ENCODE measurements at places on chromosomes 6 and 20.
A peak's percentile ranks its signal among the peaks of the same experiment; 100 is the strongest.

GRCh38 chr20:50518270-50518721 lies 8.1 kb downstream of the PTPN1 start:
- no peak for DNase-seq

- DNase-seq: peak; percentile 96
Observed at GRCh38 chr20:20549704-20550103, 162.7 kb downstream of the RALGAPA2 start.

DNA sequence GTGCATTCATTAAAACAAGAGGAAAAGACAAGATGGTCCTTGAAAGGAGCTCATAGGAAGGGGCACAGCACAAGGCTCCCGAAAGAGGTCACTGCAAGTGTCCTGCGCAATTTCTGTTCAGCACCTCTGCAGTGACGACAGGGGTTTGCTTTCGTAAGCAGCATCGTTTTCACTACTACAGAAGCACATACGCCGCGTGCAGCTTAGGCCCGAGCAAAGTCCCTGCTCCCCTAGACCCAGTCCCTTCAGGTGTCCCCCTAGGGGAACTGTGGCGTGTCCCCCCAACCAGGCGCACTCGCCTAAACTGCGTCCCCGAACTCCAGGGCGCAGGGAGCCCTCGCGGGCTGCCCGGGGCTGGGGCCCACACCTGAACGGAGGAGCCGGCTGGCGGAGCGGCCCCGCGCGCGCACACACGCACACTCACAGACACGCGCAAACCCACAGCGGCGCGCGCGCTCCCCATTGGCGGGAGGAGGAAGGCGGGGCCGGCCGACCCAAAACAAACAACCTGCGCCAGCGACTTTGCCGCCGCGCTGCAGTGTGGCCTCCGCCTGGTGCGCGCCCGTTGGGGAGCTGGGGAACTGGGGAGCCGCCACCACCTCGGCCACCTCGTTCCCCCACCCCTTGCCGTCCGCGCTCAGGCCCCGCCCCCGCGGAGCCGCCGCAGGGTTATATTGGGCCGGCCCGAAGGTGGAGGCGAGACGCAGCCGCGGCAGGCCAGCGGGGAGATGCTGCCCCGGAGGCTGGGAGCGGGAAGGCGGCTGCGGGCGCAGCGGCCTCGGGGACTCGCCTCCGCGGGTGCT lies at the start of gene FOXQ1:
Gene FOXQ1 (plus strand): TSS at position 699 of the 803 bp plus-strand sequence. CDS start 607 bp downstream, outside the sequence.
- DNase-seq: no peak

DNA sequence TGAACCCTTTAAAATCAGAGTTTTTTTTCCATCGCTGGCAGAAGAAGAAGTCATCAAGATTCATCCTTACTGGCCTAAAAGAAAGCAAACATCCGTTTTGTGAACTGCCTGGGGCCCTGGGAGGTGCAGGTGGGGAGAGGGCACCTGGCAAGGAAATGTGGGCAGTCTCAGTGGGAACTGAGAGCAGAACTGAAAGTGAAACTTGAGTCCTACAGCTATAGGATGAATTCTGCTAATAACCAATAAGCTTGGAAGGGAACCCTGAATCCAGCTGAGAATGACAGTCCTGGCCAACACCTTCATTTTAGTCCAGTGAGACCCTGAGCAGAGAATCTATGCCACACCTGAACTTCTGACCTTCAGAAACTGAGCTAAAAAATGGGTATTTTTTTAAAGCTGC lies 130.1 kb upstream of the ASCC3 start:
- DNase-seq: peak; percentile 62

- DNase-seq: no peak
Observed at GRCh38 chr6:144546807-144547206, 261.7 kb downstream of the UTRN start.

DNA sequence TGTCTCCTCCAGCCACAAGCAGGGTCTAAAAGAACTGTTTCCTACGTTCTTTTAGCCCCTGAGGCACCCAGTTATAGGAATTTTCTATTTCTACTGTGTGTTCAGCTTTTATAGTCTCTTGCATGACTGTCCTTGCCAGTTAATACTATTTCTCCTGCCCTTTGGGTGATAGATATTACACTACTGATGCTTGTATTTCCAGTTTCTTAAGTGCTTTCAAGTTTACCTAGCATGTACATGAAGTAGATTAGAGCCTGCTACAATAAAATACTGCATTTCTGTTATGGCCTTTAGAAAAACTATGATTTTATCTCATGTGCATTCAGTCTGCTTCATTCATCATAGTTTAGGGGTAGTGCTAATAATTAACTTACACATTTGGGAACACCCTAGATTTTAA lies 89.6 kb downstream of the FOXO3 start:
- no peak for DNase-seq

GRCh38 chr6:126419901-126420300 lies 80.0 kb downstream of the CENPW start:
- no peak for DNase-seq

DNA sequence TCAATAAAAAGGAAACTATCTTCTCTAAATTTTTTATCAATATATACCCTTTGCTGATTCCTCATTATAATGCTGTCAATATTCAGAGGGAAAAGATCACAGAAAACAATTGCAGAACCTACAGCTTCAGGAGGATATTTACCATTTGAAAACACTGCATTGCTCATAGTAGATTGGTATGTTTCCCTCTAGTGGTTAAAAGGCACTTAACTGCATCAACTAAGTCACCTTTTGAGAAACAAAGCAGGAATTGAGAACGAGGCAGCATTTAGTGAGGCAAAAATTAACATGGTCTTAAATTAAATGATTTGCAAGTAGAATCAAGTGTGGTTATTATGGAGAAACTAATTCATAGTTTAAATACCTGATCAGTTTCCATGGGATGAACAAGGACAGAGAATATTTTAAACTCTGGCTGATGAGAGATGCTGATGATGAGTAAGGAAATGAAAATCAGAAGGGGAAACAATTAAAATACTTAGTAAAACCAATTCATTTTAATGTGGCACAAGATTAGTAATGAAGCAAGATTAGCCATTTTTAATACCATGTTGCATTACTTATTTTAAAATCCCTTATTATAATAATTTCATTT lies 642.1 kb downstream of the EPHA7 start:
- DNase-seq: peak; percentile 67

DNA sequence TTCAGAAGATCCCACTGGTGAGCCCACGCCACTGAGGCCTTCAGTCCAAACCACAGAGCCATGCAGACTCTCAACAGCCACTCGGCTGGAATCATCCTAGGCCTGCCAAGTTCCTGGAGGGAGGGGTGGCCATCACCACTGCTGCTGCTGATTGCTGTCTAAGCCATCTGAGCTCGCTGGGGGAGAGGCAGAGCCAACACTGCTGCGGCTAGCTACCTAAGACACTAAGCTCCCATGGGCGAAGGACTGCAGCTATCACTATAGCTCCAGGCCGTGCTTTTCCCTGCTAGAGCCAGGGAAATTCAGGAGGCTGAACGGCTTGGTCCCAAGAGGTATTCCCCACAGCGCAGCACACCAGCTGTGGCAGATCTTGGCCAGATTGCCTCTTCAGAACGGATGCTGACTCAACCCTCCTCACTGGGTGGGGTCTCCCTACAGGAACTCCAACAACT lies 73.6 kb downstream of the TBC1D32 start:
- DNase-seq: no peak

- DNase-seq: no peak
Observed at GRCh38 chr6:7819431-7820015, 91.1 kb downstream of the TXNDC5 start.

DNA sequence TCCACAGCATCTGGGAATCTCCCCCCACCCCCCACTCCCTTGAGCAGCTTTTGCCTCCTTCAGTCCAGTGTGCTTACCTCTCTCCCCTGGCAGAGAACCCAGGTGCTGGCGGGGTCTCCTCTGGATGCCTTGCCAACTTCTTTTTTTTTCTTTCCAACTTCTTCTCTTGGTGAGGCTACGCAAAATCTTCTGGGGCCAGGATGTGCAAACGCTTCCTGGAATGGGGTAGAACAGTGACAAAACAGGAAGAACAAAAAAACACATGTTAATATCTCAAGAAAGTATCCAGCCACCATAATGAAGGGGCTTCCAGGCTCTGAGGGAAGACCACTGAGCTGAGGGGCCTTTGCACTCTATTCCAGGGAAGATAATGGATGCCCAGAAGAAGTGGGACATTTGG lies 53.9 kb upstream of the DDR1 start:
- DNase-seq: no peak

DNA sequence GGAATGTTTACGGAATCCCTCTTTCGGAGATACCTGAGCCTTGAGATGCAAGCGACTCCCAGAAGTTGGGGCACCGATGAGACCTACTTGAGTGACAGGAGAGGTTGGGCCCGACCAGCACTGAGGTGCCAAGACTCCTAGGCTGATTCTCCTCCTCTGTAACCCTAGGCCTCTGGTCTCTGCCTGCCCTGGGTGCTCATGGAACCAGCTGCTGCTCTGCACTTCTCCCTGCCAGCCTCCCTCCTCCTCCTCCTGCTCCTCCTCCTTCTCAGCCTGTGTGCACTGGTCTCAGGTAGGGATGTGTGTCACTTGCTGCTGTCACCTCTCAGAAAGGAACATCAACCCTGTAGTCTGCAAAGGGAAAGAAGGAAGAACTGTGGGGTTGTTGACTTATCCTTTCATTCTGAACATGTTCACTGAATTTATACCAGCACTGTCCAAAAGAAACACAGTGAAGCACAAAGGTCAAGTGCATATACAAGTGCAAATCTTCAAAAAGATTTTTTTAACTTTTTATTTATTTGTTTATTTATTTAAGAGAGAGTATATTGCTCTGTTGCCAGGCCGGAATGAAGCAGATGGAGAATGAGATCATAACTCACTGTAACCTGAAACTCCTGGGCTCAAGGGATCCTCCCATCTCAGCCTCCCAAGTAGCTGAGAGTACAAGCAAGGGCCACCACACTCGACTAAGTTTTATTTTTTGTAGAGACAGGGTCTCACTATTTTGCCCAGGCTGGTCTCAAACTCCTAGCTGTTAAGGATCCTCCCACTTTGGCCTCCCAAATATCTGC lies 913 bp downstream of the BTN2A2 start:
- peak; percentile 92 for DNase-seq

DNA sequence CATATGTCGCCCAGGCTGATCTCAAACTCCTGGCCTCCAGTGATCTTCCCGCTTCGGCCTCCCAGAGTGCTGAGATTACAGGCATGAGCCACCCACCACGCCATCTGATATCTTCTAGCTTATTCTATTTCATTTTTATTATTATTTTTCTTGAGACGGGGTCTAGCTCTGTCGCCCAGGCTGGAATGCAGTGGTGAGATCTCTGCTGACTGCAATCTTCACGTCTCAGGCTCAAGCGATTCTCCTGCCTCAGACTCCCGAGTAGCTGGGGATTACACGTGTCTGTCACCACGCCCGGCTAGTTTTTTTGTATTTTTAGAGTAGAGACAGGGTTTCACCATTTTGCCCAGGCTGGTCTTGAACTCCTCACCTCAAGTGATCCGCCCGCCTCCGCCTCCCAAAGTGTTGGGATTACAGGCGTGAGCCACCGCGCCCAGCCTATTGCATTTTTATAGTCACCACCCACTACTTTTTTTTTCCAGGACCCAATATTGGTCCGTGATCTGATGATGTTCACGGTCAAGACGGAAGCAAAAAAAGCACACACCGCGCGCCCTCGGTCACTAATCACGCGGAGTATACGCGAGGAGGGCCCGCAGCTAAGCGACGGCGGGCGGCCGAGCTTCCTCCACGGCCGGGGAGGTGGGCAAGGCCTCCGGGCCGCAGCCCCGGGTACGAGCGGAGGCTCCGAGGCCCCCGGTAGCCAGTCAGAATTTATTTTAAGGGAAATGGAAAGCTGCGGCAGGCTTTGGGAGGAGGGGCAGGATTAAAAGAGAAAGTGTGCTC lies 1.1 kb upstream of the LSM14B start:
- DNase-seq: peak; percentile 94

GRCh38 chr6:3843379-3844096 lies 5.6 kb upstream of the FAM50B start:
- no peak for DNase-seq

GRCh38 chr20:3705970-3706739 lies 6.2 kb downstream of the SIGLEC1 start:
- no peak for DNase-seq

- no peak for DNase-seq
Observed at GRCh38 chr6:140872885-140873284, 1259.8 kb upstream of the GJE1 start.

DNA sequence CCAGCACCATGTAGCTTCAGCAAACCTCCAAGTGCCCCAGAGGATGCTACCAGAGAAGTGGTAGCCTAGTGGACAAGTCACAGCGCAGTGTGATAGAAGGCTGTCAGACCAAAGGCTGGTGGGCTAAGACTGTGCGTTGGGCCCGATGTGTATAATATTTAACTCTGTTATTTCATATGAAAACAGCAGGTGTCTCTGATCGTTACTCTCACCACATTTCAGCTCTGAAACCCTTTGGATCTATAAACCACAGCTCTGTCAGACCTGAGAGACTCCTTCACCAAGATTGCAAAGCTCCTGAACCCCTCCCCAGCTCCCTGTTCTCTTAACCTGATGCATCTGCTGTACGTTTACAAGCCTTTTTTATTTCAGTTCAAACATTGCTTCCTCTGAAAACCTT lies 43.8 kb downstream of the ISM1 start:
- no peak for DNase-seq

DNA sequence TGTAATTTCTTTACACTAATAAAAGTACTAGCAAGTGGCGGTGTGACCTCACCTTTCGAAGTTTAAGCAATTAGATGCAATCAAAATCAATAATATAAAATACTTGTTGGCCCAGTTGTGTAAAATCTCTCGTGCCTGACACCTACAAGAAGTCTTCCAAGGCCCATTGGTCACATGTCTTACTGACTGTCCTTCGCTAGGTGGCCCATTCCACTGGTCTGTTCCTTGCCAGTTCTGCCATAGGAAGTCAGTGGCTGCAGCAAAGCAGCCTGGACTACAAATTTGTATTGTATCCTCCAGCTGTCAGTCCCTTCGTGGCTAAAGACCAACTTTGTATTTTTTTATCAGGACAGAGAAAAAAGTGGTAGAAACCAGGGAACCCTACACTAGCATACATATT lies 61.8 kb downstream of the CYB5R4 start:
- DNase-seq: no peak

- DNase-seq: no peak
Observed at GRCh38 chr6:165843568-165844113, 180.6 kb upstream of the PDE10A start.

DNA sequence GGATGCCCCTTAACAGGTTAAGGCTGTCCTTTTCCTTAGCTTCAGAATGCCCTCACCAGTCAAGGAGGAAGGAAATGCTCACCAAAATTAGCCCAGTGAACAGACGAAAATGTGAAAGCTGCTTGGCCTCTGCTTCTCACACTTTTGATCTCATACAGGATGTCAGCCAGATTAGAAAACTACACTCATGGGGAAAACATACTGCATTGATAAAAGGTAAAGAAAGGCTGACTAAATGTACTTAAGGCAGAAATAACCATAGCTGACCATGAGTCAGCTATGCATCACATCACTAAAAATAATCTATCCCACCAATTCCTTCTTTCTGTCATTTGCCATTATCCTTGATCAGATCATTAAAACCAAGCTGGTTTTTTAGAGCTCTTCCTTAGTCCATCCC lies 198.4 kb upstream of the TENT5A start:
- peak; percentile 6 for DNase-seq

- DNase-seq: no peak
Observed at GRCh38 chr20:58117944-58118343, 110.5 kb downstream of the ANKRD60 start.

Data from DMS53 (cell line).